ENCODE measurements at places on chromosomes 2 and 18.

DNA sequence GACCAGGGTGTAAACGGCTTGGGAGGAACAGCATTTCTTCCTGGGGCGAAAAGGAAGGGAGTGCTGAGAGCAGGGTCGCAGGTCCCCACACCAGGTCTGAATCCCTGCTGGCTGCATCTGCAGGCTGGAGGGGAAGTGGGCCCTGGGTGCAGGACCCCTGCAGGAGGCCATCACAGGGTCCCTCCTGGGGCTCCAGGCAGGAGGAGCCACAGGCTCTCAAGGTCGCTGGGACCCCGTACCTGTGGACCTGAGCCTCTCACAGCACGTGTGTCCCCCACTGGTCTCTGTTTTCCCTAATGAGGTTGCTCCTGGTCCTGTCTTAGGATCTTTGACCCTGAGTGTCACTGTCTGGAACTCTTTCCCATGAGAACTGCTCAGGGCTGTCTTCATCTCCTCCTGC lies 147.8 kb upstream of the ZNF236 start:
- no peak for DNase-seq

- no peak for DNase-seq
These were observed 21.4 kb upstream of the KCNS3 start for GRCh38 chr2:17857021-17857420.

DNA sequence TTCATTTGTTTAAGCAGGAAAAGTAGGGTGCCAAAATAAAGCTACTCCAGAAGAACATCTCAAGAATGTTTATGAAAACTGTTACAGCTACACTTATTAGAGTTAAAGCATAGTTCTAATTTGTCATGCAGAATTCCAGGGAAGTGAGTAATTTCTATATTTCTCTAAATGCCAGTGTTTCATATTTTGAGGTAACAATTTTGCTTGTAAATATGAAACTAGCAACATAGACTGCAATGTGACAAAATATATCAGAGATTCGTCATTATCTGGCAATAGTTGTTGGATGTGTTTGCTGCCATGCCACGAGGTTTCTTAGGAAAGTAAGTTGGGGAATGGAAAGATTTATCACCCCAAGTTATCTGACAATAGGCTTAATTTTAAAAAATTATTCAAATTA lies 424.1 kb upstream of the ZEB2 start:
- no peak for DNase-seq

DNA sequence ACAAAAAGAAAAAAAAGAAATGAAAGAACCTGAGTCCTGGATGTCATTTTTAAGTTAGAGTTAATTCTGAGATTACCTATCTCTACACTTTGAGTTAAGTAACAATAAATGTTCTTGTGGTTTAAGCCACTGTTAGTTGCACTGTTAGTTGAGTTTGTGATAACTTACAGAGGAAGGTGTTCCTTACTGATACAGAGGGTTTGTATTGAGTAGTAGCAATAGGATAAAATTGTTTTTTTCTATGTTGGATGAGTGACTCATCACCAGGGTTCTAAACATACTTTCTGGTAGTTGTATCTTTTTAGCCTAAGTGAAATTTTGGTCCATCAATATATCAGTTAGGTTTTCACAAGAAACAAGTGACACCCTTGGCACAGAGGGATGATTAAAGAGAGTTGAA lies 4.0 kb upstream of the LCLAT1 start:
- no peak for DNase-seq

- DNase-seq = no peak
These were observed 3.8 kb upstream of the LPIN2 start for GRCh38 chr18:3016585-3017297.

GRCh38 chr2:108988796-108989713 lies at the start of gene EDAR:
EDAR (minus strand) TSS chr2:108989220; CDS start chr2:108931014, 58,206 bp downstream.
- peak; percentile 30 for DNase-seq

DNA sequence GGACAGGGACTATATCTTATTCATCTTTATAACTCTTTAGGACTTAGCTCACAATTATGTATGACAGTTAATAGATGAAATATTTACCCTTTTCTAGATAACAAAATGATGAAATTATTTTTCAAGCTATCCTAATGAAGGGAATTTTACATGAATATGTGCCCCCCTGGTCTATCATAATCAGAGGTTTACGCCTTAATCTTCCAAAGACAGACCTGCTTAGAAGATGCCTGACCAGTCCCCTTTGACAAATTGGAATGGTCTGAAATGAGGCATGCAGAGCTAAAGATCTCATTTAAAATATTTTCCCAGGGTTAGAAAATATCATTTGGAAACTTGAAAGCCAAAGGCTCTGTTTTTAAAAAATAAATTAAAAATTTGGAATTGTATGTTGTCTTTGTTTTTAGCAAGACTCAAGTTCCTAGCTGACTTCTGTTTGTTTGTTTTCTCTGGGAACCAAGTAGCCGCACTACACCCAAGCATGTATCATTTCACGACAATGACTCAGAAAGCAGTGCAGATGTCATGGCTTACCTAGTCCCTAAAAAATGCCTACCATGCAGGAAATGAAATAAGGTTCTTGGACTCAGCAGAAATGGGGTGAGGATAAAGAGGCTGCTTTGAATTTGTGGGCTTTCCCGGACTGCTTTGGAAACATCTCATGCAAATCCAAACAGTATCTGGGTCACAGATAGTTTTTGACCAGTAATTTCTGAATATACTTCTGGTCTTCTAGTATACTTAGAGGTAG lies 162.1 kb downstream of the ZEB2 start:
- DNase-seq = no peak

DNA sequence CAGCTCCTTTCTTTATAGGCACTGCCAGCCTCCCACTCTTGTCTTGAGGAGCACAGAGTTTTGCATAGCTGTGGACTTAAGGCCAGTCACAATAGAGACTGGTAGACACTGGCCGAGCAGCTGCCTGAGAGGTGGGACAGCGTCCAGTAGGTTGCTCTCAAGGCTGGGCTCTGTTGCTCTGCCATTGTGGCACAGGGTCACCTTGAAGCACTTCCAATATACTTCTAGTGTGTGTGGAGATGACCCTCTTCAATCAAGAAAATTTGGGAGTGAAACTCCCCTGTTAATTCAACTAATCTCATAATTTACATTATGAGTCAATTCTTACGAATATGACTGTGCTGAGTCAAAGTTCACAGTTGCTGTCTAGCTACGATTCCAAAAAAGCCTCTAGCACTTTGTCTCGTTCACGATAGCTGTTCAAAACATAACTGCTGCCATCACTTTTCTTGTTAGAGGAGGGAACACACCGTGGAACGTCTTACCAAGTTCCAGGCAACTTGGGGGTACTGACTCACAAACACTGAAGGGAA lies 636.2 kb downstream of the EPHA4 start:
- DNase-seq = no peak

DNA sequence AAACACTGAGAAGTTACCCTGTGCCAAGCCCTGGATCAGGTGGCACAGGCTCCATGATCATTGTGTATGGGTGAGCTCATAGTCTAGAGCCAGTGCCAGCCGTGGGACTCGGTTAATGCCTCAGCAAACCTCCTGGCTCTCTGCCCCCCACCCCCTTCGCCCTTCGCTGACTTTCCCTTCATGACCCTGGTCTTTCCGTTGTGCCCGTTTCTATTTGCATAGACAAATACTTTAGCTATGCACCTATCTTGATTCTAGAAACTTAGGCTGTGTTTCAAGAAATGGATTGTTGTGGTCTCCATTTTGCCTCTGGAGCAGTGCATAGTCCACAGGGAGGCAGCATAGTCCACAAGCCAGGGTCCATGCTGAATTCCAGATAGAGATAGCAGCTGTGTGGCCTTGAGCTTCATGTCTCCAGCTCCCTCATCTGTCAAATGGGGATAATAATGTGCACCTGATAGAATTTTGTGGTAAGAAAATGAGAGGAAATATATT lies 44.8 kb upstream of the KDM3A start:
- DNase-seq = no peak

GRCh38 chr2:144424559-144425240 lies 95.2 kb downstream of the ZEB2 start:
- DNase-seq = no peak

DNA sequence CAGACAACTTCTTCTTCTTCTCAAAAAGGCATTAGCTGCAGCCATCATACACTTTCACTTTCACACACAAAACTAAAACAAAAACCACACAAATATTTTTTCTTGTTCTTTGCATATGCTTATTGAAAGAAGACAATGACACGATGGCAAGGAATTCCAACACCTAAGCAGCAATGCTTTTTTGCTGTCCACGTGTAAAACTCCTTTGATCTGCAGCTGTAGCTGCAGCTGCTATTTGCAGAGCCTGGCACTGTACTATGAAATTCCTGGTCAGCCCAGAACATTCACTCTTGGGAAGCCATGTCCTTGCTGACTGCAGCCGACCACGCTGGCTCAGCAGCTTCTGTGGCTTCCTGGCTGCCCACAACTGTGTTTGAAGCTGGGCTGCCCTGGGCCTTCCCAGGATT lies 316.2 kb downstream of the CDH2 start:
- DNase-seq = no peak

- no peak for DNase-seq
These were observed 64.9 kb upstream of the RBMS1 start for GRCh38 chr2:160558531-160558930.

DNA sequence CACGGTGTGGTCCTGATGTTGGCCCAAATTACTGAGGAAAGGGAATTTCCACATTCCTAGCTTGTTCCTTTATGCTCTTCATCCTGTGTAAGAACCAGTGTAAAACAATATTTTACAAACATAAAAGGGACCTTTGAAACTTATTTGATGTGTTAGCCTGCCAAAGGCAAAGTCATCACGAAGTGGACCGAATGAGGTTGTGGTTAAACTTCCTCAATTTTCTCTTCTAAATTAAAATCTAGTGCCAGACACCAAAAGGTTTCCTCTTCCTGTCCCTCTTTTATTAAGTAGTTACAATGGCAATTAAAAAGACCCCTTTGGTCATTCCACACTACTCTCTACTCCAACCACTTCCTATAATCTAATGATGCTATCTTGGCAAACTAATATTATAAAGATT lies 279.8 kb downstream of the AFF3 start:
- DNase-seq = no peak

DNA sequence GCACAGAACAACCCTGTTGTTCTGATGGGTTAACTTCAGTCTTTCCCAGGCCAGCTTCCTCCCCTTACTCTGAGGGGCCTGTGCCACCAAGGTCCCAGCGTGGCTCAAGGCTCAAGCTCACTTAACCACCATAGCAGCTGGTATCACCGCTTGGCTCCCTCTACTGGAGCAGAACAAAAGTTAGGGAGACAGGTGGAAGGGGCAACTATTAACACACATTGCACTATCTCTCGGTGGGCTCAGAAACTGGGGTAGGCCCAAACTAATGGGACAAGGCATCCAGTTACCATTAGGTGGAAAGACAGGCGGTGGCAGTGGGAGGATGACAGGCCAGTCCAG lies 88.7 kb upstream of the ATL2 start:
- DNase-seq = no peak

DNA sequence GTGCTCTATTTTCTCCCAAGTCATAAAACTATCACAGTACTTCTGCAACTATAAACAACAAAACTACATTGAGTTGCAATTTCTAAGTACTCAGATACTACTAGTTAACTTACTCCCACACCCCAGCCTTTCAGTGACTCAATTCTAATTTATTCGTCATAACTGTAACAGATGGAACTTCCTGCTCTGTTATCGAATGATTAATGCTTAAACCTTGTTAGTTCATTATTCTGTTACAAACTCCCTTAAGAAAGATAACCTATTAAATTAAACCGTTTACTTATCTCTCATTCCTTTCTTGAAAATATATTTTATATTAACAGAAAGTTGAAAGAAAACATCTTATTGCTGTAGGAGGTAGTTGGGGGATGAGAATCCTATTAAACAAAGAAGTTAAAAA lies 17.0 kb downstream of the TNFAIP6 start:
- DNase-seq = no peak

DNA sequence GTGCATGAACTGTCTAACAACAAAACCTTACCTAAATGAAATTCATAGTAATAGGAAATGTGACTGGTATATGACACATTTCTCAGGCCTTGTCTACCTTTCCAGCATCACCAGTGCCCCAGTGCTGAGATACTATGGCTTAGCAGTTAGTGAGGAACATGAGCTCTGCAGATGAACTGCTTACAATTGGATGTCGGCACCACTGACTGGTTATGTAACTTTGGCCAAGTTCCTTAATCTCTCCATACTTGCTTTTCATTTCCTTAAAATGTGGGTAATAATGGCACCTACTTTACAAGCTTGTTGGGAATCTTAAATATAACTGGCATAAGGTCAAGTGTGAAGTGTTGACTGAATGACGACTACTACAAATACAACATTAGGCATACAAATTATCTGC lies 136.3 kb downstream of the OLA1 start:
- DNase-seq = no peak

DNA sequence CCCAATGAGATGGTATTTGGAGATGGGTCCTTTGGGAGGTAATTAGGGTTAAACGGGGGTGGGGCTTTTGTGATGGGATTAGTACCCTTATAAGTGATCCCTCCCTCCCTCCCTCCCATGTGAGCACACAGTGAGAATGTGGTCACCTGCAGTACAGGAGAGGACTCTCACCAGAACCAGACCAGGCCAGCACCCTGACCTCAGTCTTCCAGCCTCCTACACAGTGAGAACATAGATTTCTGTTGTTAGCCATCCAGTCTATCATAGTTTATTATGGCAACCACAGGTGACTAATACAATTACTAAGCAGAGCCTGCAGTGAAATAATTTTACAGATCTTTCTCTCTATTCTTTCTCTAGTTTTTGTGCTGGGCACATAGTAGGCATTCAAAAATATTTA lies 137.7 kb upstream of the PKDCC start:
- no peak for DNase-seq

- DNase-seq = no peak
These were observed 53.2 kb upstream of the CYRIA start for GRCh38 chr2:16718576-16719484.

GRCh38 chr2:151757861-151758260 lies 23.6 kb upstream of the NEB start:
- DNase-seq = no peak

- DNase-seq = no peak
These were observed 7.4 kb downstream of the SKOR2 start for GRCh38 chr18:47244086-47244485.

- DNase-seq = no peak
These were observed 9.3 kb upstream of the PSMD1 start for GRCh38 chr2:231047274-231047922.

- no peak for DNase-seq
These were observed 89.3 kb upstream of the HAAO start for GRCh38 chr2:42881732-42882131.

Measured in NCI-H1417 treated with DMSO at 0.1 percent for 48 hours (cell line).